ENCODE measurements at places on chromosomes 5 and 9. TPM values are rescaled to one million over a fixed set of nuclear protein-coding genes. Genes with fewer than 3 reads are reported as not detected.
A peak's percentile ranks its signal among the peaks of the same experiment; 100 is the strongest.

DNA sequence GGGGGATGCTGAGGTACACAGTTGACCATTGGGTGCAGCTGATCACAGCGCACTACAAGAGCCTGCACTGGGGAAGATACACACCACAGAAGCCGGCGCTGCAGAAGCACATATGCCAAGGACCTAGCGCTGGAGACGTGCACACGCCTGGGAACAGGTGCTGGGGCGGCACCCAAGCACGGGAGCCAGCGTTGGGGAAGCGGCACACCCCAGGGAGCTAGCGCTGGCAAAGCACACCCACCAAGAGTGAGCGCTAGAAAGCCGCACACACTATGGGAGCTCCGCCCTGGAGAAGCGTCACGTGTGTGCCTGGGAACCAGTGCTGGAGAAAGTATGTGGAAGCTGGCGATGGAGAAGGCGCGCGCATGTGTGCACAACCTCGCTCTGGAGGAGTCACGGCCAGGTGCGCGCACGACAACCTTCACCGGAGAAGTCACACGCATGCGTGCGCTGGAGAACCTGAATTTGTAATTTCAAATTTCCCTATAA lies 4.5 kb downstream of the FANCC start:
- H3K36me3 ChIP-seq = no peaks in the 10 kb centered on the region
- H3K27me3 ChIP-seq = peaks cover 9% of the 10 kb centered on the region
- no peak overlapping the region for H3K27ac ChIP-seq
- H3K4me3 ChIP-seq = no peak overlapping the region

DNA sequence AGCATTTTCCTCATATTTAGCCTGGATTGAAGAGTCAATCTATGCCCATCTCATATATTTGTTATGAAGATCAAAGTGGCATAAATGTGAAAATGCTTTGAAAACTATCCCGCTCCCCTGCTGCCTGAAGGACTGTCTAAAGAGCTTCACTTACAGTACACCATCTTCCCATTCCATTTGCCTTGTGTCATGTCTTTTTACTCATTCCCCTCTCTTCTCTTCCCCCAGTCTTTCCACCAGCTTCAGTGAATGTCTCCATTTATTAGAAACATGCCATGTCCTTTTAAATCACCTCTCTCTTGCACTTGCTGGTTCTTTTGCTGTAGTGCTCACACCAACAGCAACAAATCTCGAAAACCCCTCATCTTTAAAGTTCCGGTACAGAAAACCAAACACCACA lies 192.7 kb upstream of the SGCD start:
- no peaks in the 10 kb centered on the region for H3K36me3 ChIP-seq
- H3K4me1 ChIP-seq = no peaks in the 10 kb centered on the region
- H3K4me3 ChIP-seq = no peak overlapping the region
- no peak for DNase-seq

Gene FBP1
- 3.4 TPM for total RNA-seq

DNA sequence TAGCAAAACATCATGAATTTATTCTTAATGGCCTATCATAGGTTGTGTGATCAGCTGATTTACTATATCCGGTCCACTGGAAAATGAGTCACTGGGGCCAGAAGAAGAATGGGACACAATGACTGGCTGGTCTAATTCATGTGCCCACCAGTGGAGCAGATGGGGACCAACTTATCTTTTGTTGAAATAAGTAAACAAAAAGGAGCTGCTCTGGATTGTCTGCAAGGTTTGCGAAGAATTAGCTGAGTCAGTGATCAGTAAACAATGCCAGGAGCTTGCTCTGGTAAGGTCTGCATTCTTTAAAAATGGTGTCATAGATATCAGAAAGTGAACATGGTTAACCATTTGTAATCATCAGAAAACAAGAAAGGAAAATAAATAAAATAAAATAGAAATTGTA lies 128.0 kb downstream of the RASEF start:
- no peak overlapping the region for H3K4me3 ChIP-seq
- H3K27ac ChIP-seq = no peak overlapping the region
- H3K36me3 ChIP-seq = no peaks in the 10 kb centered on the region
- no peak for DNase-seq

Gene MYOT
- not detected for total RNA-seq

DNA sequence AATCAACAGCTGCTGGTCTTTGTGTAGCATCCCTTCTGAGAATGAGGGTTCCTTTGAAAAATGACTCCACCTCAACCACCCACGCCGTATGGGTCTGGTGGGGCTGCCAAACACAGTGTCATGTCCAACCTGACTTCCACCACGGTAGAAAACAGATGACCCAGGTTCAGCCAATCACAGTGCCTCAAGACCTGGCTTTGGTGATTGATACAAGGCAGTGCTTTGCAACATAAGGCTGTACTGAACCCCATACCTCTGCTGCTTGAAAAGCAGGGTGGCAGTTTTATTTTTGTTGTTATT lies 11.5 kb upstream of the TGFBR1 start:
- no peak overlapping the region for H3K27ac ChIP-seq
- no peak overlapping the region for H3K4me3 ChIP-seq
- no peak for DNase-seq
- no peaks in the 10 kb centered on the region for H3K4me1 ChIP-seq
- H3K36me3 ChIP-seq = no peaks in the 10 kb centered on the region

DNA sequence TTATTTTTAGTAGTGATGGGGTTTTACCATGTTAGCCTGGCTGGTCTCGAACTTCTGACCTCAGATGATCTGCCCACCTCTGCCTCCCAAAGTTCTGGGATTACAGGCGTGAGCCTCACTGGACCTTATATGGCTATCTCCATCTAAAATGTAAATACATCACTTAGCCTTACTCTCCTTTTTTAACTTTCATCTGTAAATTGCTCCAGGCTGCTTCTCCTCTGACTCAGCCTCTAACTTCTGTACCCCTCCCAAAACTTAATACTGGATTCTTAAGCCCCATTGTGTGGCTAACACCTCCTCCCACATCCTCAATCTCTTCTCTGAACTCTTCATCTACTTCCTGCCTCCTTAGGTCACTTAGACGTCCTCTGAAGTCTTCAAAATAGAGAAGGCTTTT lies 4.0 kb downstream of the SNX30 start:
- no peak overlapping the region for H3K27ac ChIP-seq
- H3K4me3 ChIP-seq = no peak overlapping the region
- no peaks in the 10 kb centered on the region for H3K27me3 ChIP-seq
- H3K4me1 ChIP-seq = peaks cover 24% of the 10 kb centered on the region

DNA sequence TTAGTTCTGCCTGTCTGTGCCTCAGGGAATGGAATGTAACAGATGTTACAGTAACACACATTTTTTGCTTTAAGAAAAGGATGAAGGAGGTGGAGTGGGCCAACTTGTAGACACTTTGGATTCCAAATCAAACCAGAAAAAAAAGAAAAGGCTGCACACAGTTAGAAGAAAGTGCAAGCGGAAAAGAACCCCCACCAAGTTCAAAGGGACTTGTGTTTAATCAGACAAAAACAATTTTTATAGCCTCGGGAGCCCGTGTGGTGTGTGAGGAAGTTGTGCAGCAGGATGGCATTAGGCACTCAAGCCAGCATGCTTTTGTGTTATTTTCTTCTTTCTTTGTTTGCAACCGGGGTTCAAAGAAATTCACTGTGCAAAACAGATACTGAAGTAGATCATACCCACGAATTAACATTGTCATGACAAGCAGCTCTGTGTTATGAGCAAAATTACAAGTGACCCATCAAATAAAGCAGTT lies 189.5 kb downstream of the SEMA5A start:
- H3K4me1 ChIP-seq = no peaks in the 10 kb centered on the region
- no peak overlapping the region for H3K27ac ChIP-seq
- H3K27me3 ChIP-seq = no peaks in the 10 kb centered on the region
- DNase-seq = no peak
- no peak overlapping the region for H3K4me3 ChIP-seq

DNA sequence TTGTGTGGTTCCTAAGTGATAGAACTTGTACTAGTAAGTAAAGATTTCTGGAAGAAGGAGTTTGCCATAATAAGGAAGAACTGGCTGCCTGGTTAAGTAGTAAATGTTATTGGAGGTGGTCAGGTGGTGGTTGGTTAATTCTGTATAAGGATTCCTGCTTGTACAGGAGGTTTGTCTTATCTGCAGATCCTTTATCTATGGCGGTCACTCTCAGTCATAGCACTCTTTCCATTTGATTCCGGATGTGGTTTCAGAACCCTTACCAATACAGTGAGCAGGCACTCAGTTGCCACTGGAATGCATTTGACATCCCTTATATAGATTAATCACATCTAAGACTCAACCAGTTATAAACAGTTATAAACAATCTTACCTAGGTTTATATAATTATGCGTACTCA lies 50.3 kb downstream of the RAD50 start:
- H3K27me3 ChIP-seq = no peaks in the 10 kb centered on the region
- no peaks in the 10 kb centered on the region for H3K4me1 ChIP-seq
- no peak overlapping the region for H3K27ac ChIP-seq
- DNase-seq = no peak
- H3K4me3 ChIP-seq = no peak overlapping the region

DNA sequence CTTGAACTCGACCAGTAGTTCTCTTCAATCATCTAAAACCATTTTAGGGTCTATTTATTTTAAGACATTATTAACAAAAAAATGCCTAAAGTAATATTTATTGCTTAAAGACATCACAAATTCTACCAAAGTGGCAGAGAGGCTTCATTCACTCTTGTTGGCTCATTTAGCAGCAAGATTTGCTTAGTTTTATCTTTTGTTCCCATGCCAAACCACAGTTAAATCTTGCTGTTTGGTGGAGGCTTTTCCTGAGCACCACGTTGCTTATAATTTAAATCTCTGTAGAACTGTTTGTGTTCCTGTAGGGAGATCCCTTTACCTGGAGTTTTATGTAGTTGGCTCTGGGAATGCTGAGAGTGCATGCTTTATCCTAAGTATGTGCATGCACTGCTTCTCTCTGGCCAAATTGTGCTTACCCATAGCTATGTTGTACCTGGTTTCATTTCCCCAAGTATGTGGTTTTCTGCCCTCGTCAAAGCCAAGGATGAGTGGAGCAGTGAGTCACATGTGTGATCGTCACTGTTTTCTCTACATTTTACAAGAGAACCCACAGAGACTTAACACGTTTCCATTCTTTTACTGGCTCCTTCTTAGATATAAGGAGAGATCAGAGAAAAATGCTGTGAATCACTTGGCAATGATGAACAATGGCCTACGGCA lies 42.1 kb upstream of the MAST4 start:
- peak overlapping the region; percentile 75 for H3K27ac ChIP-seq
- peak; percentile 93 for DNase-seq
- H3K27me3 ChIP-seq = peaks cover 2% of the 10 kb centered on the region
- H3K4me3 ChIP-seq = no peak overlapping the region
- peaks cover 28% of the 10 kb centered on the region for H3K4me1 ChIP-seq
- no peaks in the 10 kb centered on the region for H3K36me3 ChIP-seq

DNA sequence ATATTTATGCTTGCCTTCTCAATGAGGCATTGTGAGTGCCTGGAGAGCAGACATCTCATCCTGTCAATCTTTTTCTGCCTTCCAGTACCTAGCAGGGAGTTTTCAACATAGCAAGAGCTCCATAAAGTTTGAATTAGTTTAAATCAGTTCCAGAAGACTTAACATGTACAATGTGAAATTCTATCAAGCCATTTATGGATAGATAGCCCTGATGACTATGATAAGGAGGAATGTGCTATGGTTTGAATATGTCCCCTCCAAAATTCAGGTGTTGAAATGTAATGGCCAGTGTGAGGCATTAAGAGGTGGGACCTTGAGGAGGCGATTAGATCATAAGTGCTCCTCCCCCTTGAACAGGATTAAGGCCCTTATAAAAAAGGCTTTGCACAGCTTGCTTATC lies 306.9 kb upstream of the SMARCA2 start:
- H3K27me3 ChIP-seq = no peaks in the 10 kb centered on the region
- no peak overlapping the region for H3K4me3 ChIP-seq
- no peaks in the 10 kb centered on the region for H3K36me3 ChIP-seq

DNA sequence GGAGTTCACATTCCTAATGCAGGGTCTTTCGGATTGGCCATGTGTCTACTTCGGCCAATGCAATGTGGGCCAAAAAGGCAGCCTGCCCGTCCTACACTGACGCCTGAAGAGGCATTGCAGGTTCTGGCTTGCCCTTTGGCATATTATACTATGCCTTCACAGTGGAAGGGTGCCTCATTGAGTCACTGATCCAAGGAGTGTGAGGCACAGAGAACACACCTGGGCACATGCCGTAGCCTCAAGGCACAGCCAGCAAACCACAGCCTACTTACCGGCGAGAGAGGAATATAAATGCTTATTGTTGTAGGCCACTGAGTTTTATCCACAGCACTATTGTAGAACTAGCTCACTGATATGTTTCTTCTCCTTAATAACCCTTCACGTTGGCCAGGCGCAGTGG lies 409.6 kb downstream of the GADD45G start:
- no peak overlapping the region for H3K4me3 ChIP-seq
- no peaks in the 10 kb centered on the region for H3K27me3 ChIP-seq
- no peak overlapping the region for H3K27ac ChIP-seq
- no peak for DNase-seq
- H3K4me1 ChIP-seq = peaks cover 21% of the 10 kb centered on the region
- H3K36me3 ChIP-seq = no peaks in the 10 kb centered on the region

Gene PCDHGB1
- 0.69 TPM for total RNA-seq

GRCh38 chr9:127634698-127635097 lies 22.6 kb downstream of the STXBP1 start:
- H3K27ac ChIP-seq = no peak overlapping the region
- peaks cover 3% of the 10 kb centered on the region for H3K27me3 ChIP-seq
- H3K4me1 ChIP-seq = no peaks in the 10 kb centered on the region
- H3K36me3 ChIP-seq = no peaks in the 10 kb centered on the region

Gene MYMK
- total RNA-seq = not detected

- peaks cover 3% of the 10 kb centered on the region for H3K27me3 ChIP-seq
- H3K36me3 ChIP-seq = no peaks in the 10 kb centered on the region
- no peak overlapping the region for H3K4me3 ChIP-seq
Measured at GRCh38 chr5:136016945-136017530, 11.8 kb upstream of the TGFBI start.

DNA sequence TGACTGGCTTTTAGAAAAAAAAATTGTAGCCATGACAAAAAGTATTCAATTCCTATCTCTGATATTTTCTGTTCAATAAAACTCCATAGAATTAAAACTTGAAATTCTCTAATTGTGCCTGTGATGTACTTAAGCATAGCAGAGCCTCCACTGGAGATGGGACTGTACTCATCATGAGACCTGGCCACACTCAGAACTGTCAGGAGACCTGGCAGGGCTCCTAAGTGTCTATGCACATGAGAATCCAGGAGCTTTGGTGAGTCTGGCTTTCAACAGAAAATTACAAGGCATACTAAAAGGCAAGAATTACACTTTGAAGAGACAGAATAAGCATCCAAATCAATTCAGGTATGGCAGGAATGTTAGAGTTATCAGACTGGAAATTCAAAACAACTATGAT lies 26.7 kb upstream of the ERCC6L2 start:
- peaks cover 3% of the 10 kb centered on the region for H3K36me3 ChIP-seq
- no peaks in the 10 kb centered on the region for H3K27me3 ChIP-seq
- no peaks in the 10 kb centered on the region for H3K4me1 ChIP-seq
- no peak for DNase-seq

Gene ODF2
- 36.6 TPM for total RNA-seq

Data from B cell (primary cell).